Stimulated activated CD4-positive, alpha-beta T cell treated with anti-CD3 and anti-CD28 coated beads, Interleukin-2, amount 100 ng/mL, for 48 hours (primary cell): ENCODE measurements at places on chromosomes 16 and 17.

DNA sequence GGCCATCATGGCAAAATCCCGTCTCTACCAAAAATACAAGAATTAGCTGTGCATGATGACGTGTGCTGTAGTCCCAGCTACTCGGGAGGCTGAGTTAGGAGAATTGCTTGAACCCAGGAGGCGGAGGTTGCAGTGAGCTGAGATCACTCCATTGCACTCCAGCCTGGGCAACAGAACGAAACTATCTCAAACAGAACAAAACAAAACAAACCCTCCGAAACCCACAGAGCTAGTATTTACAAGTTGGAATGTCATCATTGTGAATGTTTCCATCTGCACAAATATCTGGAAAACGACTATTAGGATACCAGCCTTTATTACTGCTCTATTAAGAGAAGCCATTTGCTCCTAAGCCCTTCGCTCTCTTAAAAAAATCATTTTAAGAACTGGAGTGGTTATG lies 26.0 kb downstream of the SMARCE1 start:
- no peak for DNase-seq

GRCh38 chr17:38604479-38605403 lies 1.0 kb downstream of the SRCIN1 start:
- DNase-seq: no peak

DNA sequence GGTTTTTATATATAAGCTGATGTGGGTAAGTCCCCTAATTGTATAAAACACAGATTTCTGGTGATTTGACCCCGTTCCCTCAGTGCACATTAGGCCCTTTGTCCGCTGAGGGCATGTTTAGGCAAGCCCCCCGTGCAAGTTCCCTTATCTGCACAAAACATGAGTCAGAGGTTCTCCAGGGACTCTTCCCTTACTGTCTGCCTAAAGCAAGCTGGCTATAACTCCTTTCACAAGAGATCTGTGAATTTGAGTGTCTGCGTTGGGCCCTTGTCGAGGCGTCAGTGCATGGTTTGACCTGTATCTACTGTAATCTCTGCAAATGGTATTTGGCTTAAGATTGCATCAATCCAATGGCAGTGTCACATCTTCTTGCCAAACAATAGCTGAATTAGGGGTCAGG lies 712.8 kb downstream of the CDH8 start:
- DNase-seq: no peak

DNA sequence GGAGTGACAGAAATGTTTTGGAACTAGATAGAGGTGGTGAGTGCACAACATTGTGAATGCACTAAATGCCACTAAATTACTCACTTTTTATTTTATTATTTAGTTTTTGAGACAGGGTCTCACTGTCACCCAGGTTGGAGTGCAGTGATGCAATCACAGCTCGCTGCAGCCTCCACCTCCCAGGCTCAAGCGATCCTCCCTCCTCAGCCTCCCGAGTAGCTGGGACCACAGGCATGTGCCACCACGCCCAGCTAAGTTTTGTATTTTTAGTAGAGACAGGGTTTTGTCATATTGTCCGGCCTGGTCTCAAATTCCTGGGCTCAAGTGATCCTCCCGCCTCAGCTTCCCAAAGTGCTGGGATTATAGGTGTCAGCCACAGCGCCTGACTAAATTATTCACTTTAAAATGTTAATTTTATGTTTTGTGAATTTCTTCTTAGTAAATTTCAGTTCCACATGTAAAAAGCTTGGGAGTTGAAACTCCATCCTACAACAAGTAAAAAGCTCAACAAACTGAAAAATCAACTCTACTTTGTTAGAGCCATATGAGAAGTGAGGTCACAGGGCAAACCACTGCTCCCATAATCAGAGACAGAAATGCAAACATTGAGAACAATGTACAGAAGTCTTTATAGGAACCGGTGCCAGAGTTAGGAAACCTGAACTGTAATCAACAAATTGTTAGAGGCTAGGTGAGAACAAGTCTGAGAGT lies 13.8 kb upstream of the SLC5A10 start:
- DNase-seq: no peak

- DNase-seq: no peak
Observed at GRCh38 chr16:48912360-48912759, 302.4 kb upstream of the N4BP1 start.

DNA sequence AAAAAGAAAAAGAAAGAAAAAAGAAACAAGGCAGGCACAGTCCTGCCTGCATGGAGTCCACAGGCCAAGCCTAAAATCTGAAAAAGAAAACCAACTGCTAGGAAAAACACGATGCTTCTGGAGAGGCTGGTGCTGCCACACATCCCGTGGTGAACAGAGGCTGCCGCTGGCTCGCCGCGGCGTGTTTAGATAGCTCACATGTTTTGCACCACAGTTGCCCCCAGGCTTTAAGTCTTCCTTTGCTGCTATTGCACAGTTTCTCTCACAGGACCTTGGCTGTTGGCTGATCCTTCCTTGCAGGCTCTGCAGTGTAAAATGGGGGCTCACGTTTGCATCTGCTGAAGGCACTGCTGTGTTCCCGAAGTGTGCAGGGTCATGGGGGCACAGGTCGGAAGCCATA lies 8.6 kb downstream of the SLC6A4 start:
- DNase-seq: no peak

- DNase-seq: no peak
Observed at GRCh38 chr16:75558846-75559401, 2.9 kb upstream of the TMEM231 start.

GRCh38 chr16:71788578-71788977 lies 20.1 kb downstream of the AP1G1 start:
- no peak for DNase-seq

- DNase-seq: no peak
Observed at GRCh38 chr16:8963010-8963820, 491 bp downstream of the USP7 start.

DNA sequence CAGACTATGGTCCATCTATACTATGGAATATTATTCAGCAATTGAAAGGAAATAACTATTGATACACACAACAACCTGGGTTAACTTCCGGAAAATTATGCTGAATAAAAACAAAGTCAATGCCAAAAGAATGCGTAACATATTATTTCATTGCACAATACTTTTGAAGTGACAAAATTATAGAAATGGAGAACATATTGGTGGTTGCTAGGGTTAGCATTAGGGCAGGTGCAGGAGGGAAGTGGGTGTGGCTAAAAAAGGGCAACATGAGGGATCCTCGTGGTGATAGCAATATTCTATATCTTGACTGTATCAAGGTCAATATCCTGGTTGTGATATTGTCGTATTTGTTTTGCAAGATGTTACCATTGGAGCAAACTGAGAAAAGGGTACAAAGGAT lies 34.9 kb downstream of the PIK3R5 start:
- DNase-seq: no peak
